ENCODE measurements at places on chromosomes 6 and 20.
A peak's percentile ranks its signal among the peaks of the same experiment; 100 is the strongest.

GRCh38 chr6:154731296-154732218 lies 1.7 kb upstream of the SCAF8 start:
- DNase-seq = no peak

DNA sequence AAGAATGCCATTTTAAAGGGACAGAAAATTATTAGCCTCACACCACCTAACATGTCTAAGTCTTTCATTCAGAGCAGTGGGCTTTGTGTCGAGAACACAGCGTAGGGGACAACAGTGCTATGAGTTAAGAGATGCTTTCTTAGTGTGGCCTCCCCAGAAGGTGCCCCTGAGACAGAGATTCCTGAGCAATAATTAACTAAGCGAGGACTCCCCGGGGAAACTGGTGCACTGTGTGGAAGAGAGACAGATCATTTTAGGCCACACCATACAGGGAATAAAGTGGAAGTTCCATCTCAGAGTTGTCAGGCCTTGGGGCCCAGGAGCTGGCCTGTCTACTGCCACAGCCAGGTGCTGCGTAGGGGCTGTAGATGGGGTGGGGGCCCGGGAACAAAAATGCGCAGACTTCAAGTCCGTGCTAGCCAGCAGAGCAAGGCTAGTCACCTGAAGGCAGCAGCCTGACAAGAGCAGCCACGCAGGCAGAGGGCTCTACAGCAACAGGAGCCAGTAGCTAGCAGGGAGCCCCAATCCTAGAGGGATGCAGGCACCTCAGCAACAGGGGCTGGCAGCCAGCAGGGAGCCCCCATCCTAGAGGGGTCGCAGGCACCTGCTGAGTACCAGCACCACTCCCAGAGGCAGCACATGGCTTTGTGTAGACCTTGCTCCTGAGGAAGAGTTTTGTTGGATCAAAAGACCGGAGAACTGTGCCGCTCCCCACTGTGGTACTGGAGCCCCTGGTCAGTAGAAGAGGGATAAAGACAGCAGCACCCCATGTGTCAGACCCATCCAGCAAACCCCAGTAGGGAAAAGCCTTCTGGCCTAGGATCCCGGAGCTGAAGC lies 63.0 kb upstream of the NXT1 start:
- no peak for DNase-seq

GRCh38 chr6:18392346-18392877 lies 5.3 kb downstream of the RNF144B start:
- DNase-seq = no peak

GRCh38 chr6:9537381-9537780 lies 877.5 kb downstream of the TFAP2A start:
- no peak for DNase-seq

- no peak for DNase-seq
Measured at GRCh38 chr6:142761756-142762155, 183.2 kb downstream of the HIVEP2 start.

DNA sequence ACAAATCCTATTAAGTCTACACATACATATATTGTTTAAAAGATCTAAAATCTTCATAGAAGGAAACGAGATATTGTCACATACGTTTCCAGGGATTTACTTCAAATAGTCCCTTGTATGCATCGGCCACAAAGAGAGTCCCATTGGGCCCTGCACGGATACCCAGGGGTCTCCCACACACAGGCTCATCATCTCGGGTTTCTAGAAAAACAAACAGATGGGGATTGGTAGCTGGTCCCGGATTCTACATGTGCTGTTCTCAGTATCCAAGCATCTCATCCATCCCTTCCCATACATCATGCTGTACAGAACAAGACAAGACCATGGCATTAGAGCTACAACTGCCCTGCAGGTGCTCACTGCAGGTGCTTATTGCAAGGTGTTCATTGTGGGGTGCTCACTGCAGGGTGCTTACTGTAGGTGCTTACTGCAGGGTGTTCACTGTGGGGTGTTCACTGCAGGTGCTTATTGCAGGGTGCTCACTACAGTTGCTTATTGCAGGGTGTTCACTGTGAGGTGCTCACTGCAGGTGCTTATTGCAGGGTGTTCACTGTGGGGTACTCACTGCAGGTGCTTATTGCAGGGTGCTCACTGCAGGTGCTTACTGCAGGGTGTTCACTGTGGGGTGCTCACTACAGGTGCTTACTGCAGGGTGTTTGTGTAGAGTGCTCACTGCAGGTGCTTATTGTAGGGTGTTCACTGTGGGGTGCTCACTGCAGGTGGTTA lies 21.0 kb downstream of the APMAP start:
- no peak for DNase-seq

- DNase-seq = no peak
Measured at GRCh38 chr6:109052018-109052651, 42.5 kb downstream of the SESN1 start.

DNA sequence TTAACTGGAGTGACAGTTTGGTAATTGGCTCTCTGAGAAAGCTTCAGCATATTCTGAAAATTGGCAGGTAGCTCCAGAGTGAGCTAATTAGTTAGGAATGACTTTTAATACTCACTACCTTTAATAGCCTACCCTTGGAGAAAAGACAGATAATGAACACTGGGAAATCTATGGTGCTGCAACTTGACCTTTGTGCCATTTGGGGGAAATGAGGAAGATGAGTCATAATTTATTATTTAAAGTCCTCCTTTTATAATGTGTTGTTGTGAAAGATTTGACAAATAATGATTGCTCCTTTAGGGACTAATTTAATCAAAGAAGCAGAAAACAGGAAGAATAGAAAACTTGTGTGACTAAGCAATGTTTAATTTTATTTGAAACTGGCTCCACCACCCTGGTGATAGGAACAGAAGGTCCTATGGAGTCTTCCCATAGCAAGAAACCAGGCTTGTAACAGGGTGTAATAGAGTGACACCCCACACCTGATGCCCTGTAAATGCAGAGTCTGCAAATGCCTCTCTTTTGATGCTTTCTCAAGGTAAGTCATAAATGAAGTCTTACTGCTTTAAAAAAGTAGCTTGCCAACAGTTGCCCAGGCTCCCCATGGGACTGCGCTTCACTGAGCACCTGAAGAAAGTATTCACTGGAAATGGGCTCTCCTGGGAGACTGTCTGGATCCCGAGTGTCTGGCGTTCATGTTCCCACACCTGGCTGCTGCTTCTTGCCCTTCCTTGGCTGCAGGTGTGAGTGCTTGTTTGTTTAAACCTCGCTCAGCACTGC lies 134.4 kb downstream of the LRRC1 start:
- DNase-seq = no peak

DNA sequence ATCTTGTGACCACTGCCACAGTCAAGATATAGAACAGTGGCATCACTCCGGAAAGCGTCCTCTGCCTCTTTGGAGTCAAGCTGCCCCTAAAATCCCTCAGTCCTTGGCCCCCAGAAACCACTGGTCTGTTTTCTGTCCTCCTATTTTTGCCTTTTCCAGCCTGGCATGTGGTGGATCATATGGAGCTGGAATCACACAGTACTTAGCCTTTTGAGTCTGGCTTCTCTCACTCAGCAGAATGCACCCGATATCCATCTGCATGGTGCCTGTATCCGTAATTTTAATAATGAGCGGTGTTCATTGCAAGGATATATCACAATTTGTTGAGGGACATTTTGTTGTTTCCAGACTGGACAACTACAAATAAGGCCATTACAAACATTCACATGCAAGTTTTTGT lies 49.0 kb upstream of the STX16 start:
- no peak for DNase-seq

DNA sequence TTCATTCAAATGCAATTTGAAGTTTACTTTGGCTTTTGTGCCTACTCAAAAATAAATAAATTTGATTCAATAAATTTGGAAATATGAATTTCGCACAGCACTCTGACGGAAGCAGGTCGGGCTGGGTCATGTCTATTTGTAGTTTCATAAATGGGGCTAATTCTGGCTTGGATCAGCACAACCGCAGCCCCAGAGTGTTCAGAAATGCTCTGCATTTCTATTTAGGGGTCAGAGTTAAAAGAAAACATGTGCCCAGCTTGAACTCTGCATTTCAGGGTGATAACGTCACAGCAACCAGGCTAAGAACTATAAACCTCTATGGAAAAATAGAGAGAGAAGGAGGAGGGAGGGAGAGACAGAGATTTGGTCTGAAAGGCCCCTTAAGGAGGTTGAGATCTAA lies 480.9 kb upstream of the NOX3 start:
- DNase-seq = no peak

DNA sequence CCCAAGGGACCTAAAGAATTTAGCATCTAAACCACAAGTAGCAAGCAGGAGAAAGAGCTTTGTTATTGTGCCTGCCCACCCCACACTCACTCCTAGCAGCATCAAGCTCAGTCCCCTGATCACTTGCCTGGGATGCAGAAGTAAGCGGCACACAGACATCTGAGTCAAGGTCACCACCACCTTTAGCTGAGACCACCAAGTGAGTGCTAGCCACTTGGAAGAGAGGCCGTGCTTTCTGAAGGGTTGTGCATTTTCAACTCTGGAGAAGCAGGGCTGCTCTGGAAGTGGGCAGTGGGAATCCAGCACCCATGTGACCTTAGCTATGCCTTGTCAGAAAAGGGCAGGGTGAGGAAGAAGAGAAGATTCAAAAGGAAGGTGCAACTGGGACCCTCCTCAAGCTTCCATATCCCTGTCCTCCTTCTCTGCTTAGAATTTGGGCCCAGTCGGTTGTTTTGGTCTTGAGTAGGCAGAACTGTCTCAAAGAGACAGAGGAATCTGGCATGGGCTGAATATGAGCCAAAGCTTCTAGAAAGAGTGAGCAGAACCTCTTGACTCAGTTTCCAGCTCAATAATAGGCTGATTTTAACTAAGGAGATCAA lies 6.2 kb downstream of the NR2E1 start:
- no peak for DNase-seq

GRCh38 chr6:134863763-134864510 lies 86.0 kb downstream of the ALDH8A1 start:
- DNase-seq = peak; percentile 49

DNA sequence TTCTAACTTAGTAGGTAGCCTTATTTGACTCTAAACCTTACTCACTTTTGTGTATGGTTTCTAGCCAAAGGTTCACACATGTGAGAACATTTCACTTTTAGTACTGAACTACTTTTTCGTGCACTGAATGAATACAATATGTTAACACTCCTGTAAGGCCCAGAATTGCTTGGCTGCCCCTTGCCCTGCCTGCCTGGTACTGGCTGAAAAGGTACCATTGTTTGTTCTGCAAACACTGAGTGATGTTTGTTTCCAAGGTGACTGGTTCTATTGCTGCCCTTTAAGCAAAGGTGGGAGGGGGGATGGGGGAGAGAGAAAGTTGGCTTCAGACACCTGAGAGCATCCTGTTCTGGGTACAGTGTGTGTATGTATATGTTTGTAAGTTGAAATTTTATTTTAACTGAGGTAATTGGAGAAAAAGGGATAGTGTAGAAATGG lies 31.2 kb downstream of the RREB1 start:
- DNase-seq = peak; percentile 90

- peak; percentile 9 for DNase-seq
Measured at GRCh38 chr6:27250277-27251111, 3.0 kb downstream of the PRSS16 start.

GRCh38 chr20:818001-818664 lies 15.4 kb upstream of the FAM110A start:
- DNase-seq = no peak

Data from NCI-H774 (cell line).